Stimulated activated CD4-positive, alpha-beta T cell treated with anti-CD3 and anti-CD28 coated beads, Interleukin-15, amount 100 ng/mL, for 1 hour (primary cell): ENCODE measurements at places on chromosomes 13 and 19.

- no peak for DNase-seq
Observed at GRCh38 chr13:25457566-25457965, 85.8 kb downstream of the ATP8A2 start.

- DNase-seq: no peak
Observed at GRCh38 chr13:23671897-23672296, 101.7 kb downstream of the TNFRSF19 start.

DNA sequence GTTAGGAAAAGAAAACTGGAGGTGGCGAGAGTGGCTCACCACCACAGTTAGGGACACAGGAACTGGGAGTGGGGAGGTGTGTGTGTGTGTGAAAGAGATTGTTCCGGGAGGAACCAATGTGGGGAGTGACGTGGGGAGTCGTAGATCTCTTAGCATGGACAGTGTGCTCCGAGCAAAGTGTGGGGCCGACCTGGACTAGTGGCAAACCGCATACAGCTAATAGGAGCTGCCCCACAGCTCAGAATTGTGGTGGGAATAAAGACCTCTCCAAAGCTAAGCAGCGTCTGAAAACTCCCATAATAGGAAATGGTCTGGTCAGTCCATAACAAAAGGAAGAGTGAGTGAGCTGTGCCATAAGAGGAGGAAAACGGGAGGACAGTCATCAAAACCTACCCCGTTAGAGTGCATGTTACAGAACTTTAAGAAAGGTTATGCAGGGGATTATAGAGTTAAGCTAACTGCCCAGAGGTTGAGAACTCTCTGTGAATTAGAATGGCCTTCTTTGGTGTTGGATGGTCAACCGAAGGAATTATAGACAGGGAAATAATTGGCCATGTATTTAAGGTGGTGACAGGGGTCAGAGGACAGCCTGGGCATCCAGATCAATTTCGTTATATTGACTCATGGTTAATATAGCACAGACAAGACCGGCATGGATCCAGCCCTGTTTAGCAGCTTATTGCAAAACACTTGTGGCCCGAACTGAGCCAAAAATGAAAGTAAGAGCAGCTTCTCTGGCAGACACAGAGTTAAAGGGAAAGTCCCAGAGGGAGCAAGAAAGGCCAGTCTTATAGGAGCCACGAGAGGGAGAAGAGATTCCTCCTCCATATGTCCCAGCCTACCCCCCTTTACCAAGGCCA, 8.9 kb upstream of the SLC15A1 start:
- DNase-seq: no peak

- no peak for DNase-seq
Observed at GRCh38 chr19:14561847-14562351, 10.0 kb downstream of the NDUFB7 start.

DNA sequence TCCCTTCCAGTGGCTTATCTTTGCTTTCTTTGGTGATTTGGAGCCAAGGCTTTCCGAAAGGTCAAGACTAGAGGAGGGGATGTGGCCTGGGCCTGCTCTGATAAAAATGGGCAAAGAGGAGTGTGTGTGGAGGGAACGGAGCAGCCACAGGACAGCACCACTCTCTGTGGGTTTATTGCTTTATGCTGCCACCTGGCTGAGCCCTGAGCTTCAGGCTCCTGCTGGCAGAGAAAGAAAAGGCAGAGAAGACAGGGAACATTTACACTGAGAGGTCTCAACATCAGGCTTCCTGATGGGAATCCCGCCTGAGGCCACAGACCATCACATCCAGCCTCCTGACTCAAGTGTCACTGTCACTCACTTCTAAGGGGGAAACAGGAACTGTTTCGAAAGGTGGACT, 9.2 kb upstream of the GSX1 start:
- DNase-seq: no peak

DNA sequence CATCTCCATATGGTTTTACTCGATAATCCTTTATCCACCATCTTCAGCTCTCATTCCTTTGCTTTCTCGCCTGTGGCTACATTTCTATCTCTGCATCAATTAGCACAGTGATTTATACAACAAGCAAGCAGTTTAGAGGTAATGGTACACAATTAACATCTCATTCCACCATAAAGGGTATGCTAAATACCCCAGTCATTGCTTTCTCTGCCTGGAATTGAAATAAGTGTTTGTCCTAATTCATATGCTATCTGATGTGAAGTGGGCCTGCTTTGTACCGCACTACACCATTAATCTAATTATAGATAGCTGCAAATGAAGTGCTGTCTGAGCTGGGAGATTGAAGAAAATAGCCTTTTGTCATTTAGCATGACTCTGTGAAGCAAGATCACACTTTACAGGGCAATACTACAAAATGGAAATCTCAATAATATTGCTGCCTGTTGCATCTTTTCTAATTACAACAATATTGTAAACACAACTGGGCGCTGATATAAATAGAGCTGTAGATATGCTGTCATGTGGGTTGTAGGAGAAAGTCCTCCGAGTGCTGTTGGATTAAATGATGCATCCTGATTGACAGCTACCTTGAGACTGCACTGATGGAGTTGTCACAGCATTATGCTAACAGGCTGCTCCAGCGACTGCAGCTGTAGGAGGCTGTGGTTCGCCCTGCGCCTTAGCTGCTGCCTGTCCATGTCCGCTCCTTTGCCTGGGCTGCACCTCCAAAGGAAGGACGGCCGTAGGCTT, 78.2 kb downstream of the GGACT start:
- no peak for DNase-seq

GRCh38 chr13:102915393-102915930, 69.6 kb downstream of the ERCC5 start:
- DNase-seq: no peak

DNA sequence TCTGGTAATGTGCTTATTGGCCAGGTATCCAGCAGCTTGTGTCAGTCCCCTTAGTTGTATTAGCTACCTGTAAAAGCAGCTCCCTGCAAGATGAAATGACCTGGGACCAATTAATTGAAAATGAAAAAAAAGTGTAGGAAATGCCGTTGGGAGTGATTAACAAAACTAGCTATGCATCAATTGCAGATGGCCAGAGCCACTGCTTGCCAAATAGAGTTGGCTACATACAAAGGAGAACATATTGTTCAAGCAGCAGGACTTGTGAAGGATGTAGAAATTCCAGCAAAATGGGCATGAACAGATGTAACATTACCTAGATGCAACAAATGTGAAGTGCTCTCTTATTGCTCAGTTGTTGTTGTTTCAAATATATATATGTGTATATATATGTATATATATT, 300.5 kb downstream of the PCDH17 start:
- DNase-seq: no peak

GRCh38 chr19:3862826-3863500, 5.9 kb downstream of the ZFR2 start:
- no peak for DNase-seq

GRCh38 chr19:21487969-21488368, 17.4 kb upstream of the ZNF429 start:
- no peak for DNase-seq

- no peak for DNase-seq
Observed at GRCh38 chr19:1136201-1136600, 32.4 kb downstream of the GPX4 start.

DNA sequence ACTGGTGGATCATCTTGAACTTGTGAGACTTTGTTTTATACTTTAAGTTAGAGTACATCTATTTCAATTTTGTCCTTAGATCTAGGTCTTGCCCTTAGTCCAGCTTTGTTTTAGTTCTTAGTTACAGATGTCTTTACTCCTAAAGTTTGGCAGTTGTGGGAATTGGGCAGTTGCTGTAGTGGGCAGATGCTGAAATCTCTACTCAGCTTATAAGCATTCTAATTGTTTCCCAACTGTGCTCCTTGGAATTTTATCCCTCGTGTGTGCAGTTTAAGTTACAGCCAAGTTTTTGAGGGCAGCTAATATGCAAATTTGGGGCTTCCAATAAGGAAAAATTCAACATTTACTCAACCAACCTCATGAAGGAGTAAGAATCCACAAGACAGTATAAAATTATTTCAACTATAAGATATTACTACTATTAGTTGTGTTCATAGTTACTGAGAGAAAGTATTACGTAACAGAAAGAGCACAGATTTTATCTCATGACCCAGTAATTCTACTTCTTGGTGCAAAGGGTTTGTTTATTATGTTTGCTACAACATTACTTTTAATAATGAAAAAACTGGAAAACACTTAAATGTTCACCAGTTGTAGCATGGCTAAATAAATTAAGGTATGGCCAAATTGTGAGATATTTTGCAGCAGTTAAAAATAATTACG, 32.9 kb downstream of the CCDC122 start:
- DNase-seq: no peak

DNA sequence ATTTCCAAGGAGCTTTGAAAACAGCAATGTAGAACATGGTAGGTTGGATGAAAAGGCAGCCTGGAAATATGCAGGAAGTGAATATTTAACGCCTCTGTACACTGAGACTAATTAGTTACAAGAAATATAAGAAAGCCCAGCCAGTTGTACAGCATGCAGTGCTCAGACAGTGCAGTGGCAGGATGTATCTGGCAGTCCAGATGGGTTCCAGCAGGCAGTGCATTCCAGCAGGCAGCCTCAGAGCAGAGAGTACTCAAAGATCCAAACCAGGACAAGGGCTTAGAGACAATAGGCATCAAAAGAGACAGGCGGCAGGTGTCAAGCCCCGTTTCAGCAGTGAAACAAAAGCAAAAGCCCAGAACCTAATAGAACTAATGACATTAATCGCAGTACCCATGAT, 2776.3 kb downstream of the PCDH9 start:
- no peak for DNase-seq

GRCh38 chr19:46637224-46637623, 1.2 kb upstream of the GNG8 start:
- DNase-seq: no peak

- no peak for DNase-seq
Observed at GRCh38 chr19:1839658-1840540, 8.4 kb downstream of the REXO1 start.

GRCh38 chr13:103405297-103405696, 339.1 kb upstream of the SLC10A2 start:
- DNase-seq: no peak

DNA sequence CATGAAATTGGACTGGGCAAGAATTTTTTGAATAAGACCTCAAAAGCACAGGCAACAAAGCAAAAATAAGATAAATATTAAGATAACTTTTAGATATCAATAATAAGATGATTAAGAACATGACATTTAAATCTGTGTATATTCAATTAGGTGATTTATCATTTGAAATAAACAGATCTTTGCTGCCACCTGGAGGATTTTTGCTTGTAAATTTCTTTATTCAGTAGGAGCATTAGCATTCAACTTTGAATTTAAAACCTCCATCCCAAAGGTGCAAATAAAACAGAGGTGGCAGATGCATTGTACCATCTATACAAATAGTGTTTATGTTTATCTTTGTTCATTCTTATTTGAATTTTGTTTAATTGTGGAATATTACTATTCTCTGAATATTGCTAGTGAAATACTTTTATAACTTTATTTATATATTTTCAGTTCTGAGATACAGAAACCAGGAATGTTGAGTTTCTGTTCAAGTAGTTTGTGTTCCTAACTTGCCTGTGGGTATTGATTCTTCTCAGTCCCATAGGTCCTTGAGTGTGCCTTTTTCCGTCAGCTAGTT, 20.9 kb downstream of the COG6 start:
- no peak for DNase-seq

DNA sequence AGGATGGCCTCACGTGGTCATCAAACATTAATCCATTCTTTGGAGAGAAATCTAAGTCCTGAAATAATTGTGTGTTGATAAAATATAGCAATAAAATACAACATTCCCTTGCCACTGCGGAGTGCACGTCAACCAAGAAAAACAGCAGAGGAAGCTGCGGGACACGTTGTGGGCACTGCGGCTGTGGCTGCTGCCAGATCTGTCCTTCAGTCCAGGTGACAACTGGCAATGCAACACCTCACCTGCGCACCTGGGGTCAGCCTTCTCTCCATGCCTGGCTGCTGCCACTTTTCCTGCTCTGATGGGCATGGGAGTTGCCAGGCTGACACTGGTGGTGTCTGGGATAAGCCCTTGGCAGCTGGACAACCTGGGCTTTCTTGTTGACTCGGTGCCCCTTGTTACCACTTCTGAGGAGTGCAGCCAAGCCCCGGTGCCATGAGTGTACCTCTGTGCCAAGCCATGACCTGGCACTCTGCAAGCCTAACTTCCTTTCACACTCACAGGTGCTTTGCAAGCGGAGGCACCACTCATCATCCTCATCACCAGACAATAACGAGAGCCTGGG, 251.6 kb upstream of the TSHZ3 start:
- no peak for DNase-seq

DNA sequence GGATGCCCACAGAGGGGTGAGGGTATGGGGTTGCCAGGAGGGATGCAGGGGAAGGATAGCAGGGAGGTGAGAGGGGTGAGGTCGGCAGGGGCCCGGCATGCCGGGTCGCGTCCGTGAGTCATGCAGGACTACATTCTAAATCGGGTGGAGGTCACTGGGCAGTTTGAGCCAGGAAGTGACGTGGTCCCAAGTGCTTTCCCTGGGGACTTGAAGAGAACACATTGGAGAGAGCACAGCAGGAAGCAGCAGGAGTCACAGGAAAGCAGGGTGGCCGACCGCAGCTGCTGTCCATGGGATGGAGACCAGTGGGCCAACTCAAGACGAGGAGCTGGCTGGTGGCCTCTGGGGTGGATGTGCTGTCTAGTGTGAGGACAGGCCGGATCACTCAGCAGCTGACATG, 92.0 kb upstream of the WASF3 start:
- no peak for DNase-seq

DNA sequence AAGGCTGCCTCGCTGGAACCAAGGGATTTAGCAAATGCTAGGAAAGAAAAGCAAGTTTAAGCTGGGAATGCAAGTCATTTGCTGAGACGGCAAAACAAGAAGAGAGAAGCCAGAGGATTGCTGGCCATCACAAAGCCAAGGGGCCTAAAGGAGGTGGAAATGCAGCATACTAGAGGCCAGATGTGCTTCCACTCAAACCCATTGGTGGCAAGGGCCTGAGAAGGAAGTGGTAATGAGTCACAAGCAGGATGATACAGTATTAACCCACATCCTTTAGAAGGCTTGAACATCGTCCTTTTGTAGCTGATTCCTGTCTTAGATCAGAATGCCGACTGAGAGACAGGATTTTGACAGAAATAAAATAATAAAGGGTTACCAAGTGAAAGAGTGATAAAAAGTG, 68.2 kb downstream of the ITGBL1 start:
- no peak for DNase-seq

GRCh38 chr19:48400018-48400742, 6.7 kb downstream of the GRIN2D start:
- DNase-seq: no peak
